ENCODE measurements at places on chromosomes 7 and 10. TPM values are rescaled to one million over a fixed set of nuclear protein-coding genes. Genes with fewer than 3 reads are reported as not detected.

The AS3MT gene
- total RNA-seq = 3.2 TPM

The FANK1 gene
- total RNA-seq = 6.6 TPM

The AGBL3 gene
- 4.9 TPM for total RNA-seq

The AFAP1L2 gene
- 29.5 TPM for total RNA-seq

The RBP4 gene
- total RNA-seq = 36.8 TPM

The RBM20 gene
- 5.2 TPM for total RNA-seq

The CDK14 gene
- 21.6 TPM for total RNA-seq

The UCN3 gene
- total RNA-seq = not detected

The IFIT1 gene
- total RNA-seq = 7.4 TPM

- no peaks in the 10 kb centered on the region for H3K4me1 ChIP-seq
- no peaks in the 10 kb centered on the region for H3K36me3 ChIP-seq
- no peak for DNase-seq
- no peak overlapping the region for H3K4me3 ChIP-seq
These were observed 138.1 kb downstream of the NOC3L start for GRCh38 chr10:94224656-94225055.

DNA sequence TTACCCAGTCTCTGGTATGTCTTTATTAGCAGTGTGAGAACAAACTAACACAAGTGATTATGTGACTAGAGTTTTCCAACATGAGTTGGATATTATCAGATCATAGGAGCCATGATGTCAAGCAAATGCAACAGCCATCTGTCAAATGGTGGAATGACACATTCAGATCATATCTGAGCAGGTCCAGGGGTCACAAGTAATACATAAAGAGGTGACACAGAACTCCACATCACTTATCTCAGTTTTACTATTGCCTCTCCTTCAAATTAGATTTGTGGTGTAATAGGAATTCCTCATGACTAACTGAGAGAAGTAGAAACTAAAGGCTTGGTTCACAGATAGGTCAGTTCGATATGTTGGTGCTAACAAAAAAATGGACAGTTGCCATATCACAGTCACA, 12.2 kb upstream of the SAMD9L start:
- H3K36me3 ChIP-seq = no peaks in the 10 kb centered on the region
- no peak overlapping the region for H3K4me3 ChIP-seq

GRCh38 chr7:136057509-136057908, 80.3 kb upstream of the MTPN start:
- H3K4me3 ChIP-seq = no peak overlapping the region
- DNase-seq = no peak
- no peaks in the 10 kb centered on the region for H3K36me3 ChIP-seq

DNA sequence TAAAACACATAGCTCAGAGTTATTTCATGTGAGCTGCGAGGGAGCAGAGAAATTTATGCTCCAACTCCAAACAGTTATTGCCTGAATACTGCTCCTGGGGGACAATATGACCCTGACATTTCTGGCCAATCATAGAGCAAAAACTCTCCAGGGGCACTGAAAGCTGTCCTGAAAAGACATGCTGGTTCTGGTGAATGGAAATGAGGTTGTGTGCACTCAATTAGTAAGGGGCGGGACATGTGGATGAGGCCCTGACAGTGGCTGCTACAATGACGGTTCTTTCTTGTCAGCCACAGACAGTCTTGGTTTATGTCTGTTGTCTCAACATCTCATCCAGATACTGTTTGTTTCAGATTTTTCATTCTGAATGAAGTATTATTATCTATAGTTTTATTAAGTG, 151.8 kb downstream of the TWIST1 start:
- DNase-seq = no peak
- no peaks in the 10 kb centered on the region for H3K27me3 ChIP-seq
- no peak overlapping the region for H3K27ac ChIP-seq
- H3K4me1 ChIP-seq = no peaks in the 10 kb centered on the region

DNA sequence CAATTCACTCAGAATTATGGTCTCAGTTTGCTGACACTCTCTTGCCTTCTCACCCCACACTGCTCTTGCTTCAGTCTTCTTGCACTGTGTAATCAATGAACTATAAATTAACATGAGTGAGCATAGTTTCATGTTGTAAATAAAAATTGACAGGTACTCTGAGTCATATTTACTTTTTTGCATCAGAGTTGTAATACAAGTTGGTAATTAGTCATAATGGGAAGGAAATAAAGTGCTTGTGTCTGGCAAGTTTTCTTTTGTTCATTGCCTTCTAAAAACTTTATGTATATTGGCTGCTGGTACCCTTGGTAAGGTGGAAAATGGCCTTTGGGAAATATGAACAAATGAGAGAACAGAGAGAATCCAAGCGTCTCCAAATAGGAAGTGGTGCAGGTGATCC, 169.3 kb upstream of the MAGI2 start:
- no peaks in the 10 kb centered on the region for H3K27me3 ChIP-seq
- H3K4me3 ChIP-seq = no peak overlapping the region
- no peaks in the 10 kb centered on the region for H3K36me3 ChIP-seq
- no peaks in the 10 kb centered on the region for H3K4me1 ChIP-seq
- no peak for DNase-seq

DNA sequence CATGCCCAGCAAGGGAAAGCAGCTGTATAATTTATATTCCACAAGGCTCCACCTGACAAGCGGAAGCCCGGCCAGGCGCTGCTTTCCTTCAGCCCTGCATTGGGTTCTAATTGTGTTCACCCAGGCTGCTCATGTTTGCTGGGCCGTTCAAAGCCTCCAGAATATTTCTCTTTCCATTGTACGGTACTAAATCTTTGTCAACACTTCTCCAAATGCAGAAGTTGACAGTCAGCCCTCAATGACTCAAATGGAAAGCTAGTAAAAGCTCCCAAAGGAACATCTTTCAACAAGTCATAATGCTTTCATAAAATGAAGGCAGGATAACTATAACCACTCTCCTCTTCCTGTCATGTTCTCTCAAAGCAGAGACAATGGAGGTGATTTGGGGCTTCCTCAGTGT, 17.8 kb upstream of the CPXM2 start:
- no peaks in the 10 kb centered on the region for H3K27me3 ChIP-seq
- H3K4me1 ChIP-seq = peaks cover 8% of the 10 kb centered on the region
- DNase-seq = no peak

DNA sequence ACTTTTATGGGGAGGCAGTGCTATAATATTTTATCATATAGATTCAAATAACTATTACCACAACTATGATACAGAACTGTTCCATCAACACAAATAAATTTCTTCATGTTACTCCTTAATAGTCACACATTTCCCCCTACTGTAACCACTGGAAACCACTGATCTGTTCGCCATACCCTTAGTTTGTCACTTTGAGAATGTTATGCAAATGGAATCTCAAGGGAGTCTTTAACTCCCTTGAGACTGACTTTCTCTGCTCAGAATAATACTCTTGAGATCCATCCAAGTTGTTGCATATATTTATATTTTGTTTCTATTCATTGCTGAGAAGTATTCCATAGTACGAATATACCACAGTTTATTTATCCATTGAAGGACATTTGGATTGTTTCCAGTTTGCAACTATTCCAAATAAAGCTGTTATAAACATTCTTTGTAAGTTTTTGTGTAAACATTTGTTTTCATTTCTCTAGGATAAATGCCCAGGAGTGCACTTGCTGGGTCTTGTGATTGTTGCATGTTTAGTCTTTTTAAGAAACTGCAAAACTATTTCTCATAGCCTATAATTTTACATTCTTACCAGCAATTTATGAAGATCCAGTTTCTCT, 19.7 kb upstream of the PON2 start:
- no peak overlapping the region for H3K4me3 ChIP-seq
- H3K4me1 ChIP-seq = no peaks in the 10 kb centered on the region
- H3K36me3 ChIP-seq = no peaks in the 10 kb centered on the region
- H3K27ac ChIP-seq = no peak overlapping the region
- DNase-seq = no peak
- H3K27me3 ChIP-seq = no peaks in the 10 kb centered on the region

GRCh38 chr10:103493362-103493915, at the start of gene NEURL1:
TSS of gene NEURL1 (plus strand) at chr10:103493705. CDS start at chr10:103494388, 683 bp downstream.
- H3K36me3 ChIP-seq = no peaks in the 10 kb centered on the region
- H3K27ac ChIP-seq = peak within 1 kb of the TSS; percentile 71
- no peaks in the 10 kb centered on the region for H3K27me3 ChIP-seq
- H3K4me1 ChIP-seq = peaks cover 39% of the 10 kb centered on the region
- DNase-seq = no peak
- peak within 1 kb of the TSS; percentile 59 for H3K4me3 ChIP-seq

DNA sequence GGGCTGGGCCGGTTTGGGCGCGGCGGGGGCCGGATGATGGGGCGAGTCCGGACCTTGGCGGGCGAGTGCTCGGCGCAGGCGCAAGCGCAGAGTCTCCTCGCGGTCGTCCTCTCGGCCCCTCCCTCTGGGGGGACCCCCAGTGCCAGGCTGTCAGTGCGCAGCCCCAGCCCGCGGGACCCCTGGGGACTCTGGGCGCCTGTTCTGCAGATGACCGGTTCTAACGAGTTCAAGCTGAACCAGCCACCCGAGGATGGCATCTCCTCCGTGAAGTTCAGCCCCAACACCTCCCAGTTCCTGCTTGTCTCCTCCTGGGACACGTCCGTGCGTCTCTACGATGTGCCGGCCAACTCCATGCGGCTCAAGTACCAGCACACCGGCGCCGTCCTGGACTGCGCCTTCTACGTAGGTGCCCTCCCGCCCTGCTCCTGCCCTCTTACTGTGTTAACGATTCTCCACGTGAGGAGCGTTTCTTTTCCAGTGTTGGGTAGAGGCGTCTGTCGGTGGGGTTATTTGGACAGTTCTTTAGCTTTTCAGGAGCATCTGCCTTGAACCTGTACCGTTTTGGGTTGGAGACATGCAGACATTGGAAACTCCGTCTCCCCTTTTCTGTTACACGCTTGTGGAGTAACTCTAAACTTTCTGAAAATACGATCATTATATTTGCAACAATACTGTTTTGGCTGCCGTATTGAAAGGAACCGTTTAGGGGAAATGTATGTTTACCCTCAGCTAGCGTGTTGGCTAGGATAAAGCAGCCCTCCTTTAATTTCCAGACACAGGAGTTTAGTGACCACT, 706 bp downstream of the BUB3 start:
- peak overlapping the region; percentile 98 for H3K4me3 ChIP-seq
- H3K4me1 ChIP-seq = peaks cover 53% of the 10 kb centered on the region
- H3K27me3 ChIP-seq = peaks cover 9% of the 10 kb centered on the region
- peak; percentile 86 for DNase-seq

- no peaks in the 10 kb centered on the region for H3K36me3 ChIP-seq
- DNase-seq = no peak
- no peak overlapping the region for H3K4me3 ChIP-seq
- H3K27ac ChIP-seq = no peak overlapping the region
These were observed 52.2 kb downstream of the VKORC1L1 start for GRCh38 chr7:65925040-65925439.

DNA sequence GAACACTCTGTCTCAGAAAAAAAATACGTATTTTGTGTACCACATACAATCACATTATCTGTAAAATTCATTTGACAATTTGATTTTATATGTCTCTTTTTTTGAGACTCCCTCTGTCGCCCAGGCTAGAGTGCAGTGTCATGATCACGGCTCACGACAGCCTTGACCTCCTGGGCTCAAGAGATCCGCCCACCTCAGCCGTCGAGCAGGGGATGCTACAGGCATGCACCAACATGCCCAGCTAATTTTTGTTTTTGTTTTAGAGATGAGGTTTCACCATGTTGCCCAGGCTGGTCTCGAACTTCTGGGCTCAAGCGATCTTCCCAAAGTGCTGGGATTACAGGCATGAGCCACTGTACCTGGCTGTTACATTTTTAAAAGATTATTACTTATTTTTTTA, 11.6 kb upstream of the BAZ1B start:
- no peak overlapping the region for H3K27ac ChIP-seq
- no peaks in the 10 kb centered on the region for H3K27me3 ChIP-seq
- no peak for DNase-seq
- H3K4me3 ChIP-seq = no peak overlapping the region
- peaks cover 4% of the 10 kb centered on the region for H3K36me3 ChIP-seq

- no peaks in the 10 kb centered on the region for H3K36me3 ChIP-seq
- H3K4me3 ChIP-seq = no peak overlapping the region
- no peak overlapping the region for H3K27ac ChIP-seq
These were observed 93.5 kb downstream of the UPF2 start for GRCh38 chr10:11949152-11949551.

GRCh38 chr7:136953386-136953785, 84.9 kb downstream of the CHRM2 start:
- H3K4me3 ChIP-seq = no peak overlapping the region
- H3K27ac ChIP-seq = no peak overlapping the region
- H3K36me3 ChIP-seq = no peaks in the 10 kb centered on the region
- no peaks in the 10 kb centered on the region for H3K27me3 ChIP-seq

GRCh38 chr7:3168370-3168769, 124.7 kb upstream of the CARD11 start:
- no peaks in the 10 kb centered on the region for H3K27me3 ChIP-seq
- no peaks in the 10 kb centered on the region for H3K36me3 ChIP-seq
- H3K27ac ChIP-seq = no peak overlapping the region
- H3K4me3 ChIP-seq = no peak overlapping the region

DNA sequence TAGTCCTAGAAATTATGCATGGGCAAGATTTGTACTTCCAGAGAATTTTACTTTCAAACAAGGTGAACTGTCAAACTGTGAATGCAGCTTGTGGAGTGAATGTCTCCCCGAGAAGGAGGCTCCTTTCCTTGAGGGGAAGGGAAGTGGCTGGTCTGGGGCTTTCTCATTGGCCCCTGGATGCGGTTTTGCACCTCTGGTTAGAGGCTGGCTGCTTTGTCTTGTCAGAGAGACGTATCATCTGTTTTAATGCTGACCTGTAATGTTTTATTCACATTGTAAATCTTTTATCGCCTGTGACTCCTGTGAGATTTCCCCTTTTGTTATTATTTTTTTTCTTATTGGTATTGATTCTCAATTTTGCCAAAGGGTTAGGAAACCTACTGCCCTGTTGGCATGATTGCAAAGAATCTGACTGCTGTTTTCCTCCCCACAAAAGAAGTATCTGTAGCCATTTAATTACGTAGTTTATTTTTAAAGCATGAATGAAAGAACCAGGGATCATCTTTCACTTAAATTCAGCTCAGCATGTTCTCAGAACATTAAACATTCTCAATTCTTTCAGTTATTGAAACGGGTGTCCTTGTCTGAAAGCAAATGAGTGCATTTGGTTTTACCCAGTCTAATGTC, 238.3 kb upstream of the NFE2L3 start:
- no peak overlapping the region for H3K27ac ChIP-seq
- H3K4me3 ChIP-seq = no peak overlapping the region
- no peak for DNase-seq

DNA sequence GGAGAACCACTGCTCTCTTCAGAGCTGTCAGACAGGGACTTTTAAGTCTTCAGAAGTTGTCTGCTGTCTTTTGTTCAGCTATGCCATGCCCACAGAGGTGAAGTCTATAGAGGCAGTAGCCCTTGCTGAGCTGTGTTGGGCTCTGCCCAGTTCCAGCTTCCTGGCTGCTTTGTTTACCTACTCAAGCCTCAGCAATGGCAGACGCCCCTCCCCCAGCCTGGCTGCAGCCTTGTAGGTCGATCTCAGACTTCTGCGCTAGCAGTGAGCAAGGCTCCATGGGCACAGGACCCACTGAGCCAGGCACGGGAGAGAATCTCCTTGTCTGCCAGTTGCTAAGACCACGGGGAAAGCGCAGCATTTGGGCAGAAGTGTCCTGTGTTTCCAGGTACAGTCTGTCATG, 12.1 kb upstream of the CPA2 start:
- H3K4me3 ChIP-seq = no peak overlapping the region
- H3K27me3 ChIP-seq = no peaks in the 10 kb centered on the region
- no peak overlapping the region for H3K27ac ChIP-seq
- H3K4me1 ChIP-seq = no peaks in the 10 kb centered on the region
